ENCODE measurements at places on chromosomes 11 and 22. TPM values are rescaled to one million over a fixed set of nuclear protein-coding genes. Genes with fewer than 3 reads are reported as not detected.

DNA sequence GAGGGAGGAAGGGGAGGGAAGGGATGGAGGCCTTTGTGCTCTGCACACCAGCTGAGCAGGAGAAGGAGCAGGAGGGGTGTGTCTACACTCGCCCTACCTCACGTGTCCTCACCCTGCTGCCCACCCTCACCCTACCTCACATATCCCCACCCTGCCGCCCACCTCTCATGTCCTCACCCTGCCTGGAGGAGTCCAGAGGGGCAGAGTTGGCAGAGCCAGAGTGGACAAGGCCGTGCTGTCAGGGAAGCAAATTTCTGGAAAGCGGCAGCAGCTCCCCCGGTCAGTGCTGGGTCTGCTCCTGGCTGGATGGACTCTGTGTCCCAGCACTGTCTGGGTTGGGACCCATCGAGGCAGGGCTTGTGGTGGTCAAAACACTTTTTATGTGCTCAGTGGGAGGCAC lies 799.6 kb downstream of the BRD1 start:
- no peak for DNase-seq
- no peaks in the 10 kb centered on the region for H3K27me3 ChIP-seq
- H3K27ac ChIP-seq: no peak overlapping the region
- H3K4me3 ChIP-seq: no peak overlapping the region

Gene GRK3
- 6.3 TPM for total RNA-seq

- H3K27me3 ChIP-seq: no peaks in the 10 kb centered on the region
- H3K4me3 ChIP-seq: no peak overlapping the region
- DNase-seq: no peak
These were observed 353.5 kb downstream of the TBC1D22A start for GRCh38 chr22:47115921-47116320.

- no peak overlapping the region for H3K4me3 ChIP-seq
- H3K27ac ChIP-seq: no peak overlapping the region
- H3K27me3 ChIP-seq: no peaks in the 10 kb centered on the region
- H3K4me1 ChIP-seq: no peaks in the 10 kb centered on the region
These were observed 26.7 kb upstream of the PRSS23 start for GRCh38 chr11:86773513-86774252.

Gene HARBI1
- total RNA-seq: 7.2 TPM

DNA sequence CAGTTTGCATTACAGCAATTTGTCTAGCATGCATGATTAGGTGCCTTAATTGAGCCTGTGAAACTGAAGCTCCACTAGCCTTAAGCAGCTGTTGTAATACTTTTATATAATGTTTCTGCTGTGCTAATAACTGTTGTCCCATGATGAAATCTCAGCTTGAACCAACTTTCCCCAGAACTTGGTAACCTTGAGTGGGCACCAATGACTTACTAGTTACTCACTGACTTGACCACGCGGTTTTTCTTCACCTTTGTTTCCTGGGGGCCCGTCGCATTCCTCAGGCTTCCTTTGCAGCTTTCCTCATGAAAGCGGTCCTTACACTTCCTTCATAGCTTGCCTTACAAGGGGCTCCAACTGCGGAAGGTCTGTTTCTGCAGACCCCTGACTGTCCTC lies 11.2 kb upstream of the GLYATL1 start:
- H3K27ac ChIP-seq: no peak overlapping the region
- no peaks in the 10 kb centered on the region for H3K36me3 ChIP-seq
- no peak for DNase-seq
- H3K4me3 ChIP-seq: no peak overlapping the region
- 0 out of 2 replicates have a peak, but pooled peaks cover 3% of the 10 kb centered on the region for H3K27me3 ChIP-seq

DNA sequence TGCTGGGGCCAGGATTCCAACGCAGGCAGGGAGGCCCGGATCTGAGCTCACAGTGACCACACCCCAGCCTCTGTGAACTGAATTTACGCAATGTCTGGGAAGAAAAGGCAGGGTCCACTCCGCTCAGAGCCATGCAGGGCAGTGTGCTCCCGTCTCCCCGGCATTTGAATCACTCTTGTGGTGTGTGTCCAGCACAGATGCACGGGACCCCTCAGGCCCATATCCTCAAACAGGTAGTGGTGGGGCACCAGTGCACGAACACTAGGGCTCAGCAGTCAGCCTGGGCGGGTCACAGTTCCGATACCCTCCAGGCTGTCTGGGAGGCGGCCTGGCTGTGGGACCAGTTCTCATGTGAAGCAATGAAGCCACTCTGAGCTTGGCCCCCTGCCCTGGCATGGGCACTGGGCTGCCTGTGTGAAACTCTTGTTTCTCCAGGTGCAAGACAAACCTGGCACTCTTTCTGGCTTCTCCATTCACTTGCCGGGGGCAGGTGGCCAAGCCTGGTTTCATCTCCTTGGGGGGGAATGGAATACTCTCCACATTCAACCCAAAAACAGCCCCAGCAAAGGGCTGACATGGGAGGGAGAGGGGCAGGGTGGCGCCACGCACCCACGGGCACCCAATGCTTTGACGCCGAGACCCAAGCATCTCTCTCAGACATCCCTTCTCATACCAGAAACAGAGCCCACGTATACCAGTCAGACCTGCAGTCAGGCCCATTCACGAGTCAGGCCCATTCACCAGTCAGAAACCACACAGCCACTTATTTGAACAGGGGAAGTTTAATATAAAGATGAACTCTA lies 14.3 kb downstream of the DHCR7 start:
- H3K4me3 ChIP-seq: no peak overlapping the region
- no peaks in the 10 kb centered on the region for H3K36me3 ChIP-seq
- DNase-seq: no peak
- H3K27me3 ChIP-seq: no peaks in the 10 kb centered on the region
- H3K4me1 ChIP-seq: no peaks in the 10 kb centered on the region
- H3K27ac ChIP-seq: no peak overlapping the region

DNA sequence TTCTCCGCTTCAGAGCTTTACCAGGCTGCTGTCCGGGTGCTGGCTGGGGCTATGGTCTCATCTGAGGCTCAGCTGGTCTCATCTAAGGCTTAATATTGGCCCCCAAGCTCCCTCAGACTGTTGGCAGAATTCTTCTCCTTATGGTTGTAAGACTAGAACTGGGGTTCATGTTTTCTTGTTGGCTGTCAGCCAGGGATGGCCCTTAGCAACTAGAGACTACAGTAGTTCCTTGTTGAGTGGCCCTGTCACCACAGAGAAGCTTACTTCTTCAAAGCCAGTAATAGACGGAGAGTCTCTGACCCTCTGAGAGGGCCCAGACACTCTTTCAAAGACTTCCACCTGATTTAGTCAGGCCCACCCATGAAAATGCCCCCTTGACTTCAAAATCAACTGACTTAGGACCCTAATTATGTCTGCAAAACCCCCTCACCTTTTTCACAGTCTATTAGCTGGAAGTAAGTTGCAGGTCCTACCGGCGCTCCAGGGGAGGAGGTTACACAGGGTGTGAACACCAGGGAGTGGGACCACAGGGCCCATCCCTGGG lies 24.2 kb upstream of the TREH start:
- H3K27me3 ChIP-seq: no peaks in the 10 kb centered on the region
- H3K4me3 ChIP-seq: no peak overlapping the region
- H3K4me1 ChIP-seq: no peaks in the 10 kb centered on the region

DNA sequence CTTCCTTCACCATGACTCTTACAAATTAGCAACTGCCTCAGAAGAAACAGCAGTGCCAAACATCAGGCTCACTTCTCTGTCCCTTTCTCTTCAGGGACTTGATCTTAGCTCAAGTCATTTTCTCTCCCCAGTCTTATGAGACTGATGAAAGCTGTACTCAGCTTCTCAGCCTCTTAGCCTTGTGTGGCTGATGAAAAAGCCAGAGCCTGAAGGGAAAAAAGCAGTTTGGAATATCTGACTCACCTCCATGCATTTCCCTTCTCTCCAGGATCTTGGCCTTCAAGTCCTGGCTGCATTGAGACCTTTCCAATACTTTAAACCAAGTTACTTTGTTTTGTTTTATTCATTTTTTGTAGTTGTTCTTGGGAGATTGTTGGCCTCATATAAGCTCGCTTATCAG lies 195.9 kb downstream of the SPON1 start:
- H3K36me3 ChIP-seq: no peaks in the 10 kb centered on the region
- H3K27ac ChIP-seq: no peak overlapping the region
- no peaks in the 10 kb centered on the region for H3K4me1 ChIP-seq
- no peaks in the 10 kb centered on the region for H3K27me3 ChIP-seq
- no peak overlapping the region for H3K4me3 ChIP-seq

Gene KCNC1
- total RNA-seq: not detected

- peaks cover 36% of the 10 kb centered on the region for H3K4me1 ChIP-seq
- H3K27me3 ChIP-seq: no peaks in the 10 kb centered on the region
- no peak overlapping the region for H3K27ac ChIP-seq
- peaks cover 63% of the 10 kb centered on the region for H3K36me3 ChIP-seq
- no peak for DNase-seq
These were observed 23.7 kb downstream of the SNU13 start for GRCh38 chr22:41664951-41665350.

DNA sequence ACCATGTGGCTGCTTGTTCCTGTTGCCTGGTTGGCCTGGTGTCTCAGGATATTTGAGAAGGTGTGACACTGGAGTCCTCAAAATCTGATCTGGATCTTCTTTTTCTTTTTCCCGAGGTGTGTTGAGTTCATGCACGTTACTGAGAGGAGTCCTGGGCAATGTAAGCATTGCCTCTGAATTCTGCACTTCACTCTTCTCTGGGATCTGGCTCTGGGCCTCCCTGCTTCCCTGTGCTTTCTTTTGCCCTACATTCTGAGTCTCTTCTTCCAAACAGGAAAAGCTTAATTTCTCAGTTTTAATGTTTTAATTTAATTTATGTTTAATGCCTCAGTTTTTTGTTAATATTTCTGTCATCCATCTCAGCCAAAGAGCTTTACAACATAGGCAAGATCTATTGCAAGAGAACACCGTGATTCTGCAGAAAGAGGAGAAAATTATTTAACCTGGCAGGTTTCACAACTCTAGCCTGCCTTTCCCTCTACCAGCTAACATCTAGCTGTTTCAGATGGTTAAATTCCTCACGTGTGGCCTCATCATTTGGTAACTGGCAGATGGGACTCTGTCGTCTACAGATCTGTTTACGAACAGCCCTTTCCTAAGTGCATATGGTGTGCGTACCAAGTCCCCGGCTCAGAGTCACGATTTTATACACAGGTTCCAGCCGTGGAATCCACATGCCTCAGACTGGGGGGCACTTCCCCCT lies 24.7 kb downstream of the LDLRAD3 start:
- H3K27me3 ChIP-seq: no peaks in the 10 kb centered on the region
- DNase-seq: no peak
- H3K36me3 ChIP-seq: no peaks in the 10 kb centered on the region

Gene DBX1
- not detected for total RNA-seq

GRCh38 chr11:26851696-26852095 lies 129.8 kb upstream of the SLC5A12 start:
- no peaks in the 10 kb centered on the region for H3K27me3 ChIP-seq
- H3K36me3 ChIP-seq: no peaks in the 10 kb centered on the region
- DNase-seq: no peak
- H3K4me3 ChIP-seq: no peak overlapping the region
- no peaks in the 10 kb centered on the region for H3K4me1 ChIP-seq

- H3K36me3 ChIP-seq: no peaks in the 10 kb centered on the region
- no peak overlapping the region for H3K27ac ChIP-seq
- H3K4me3 ChIP-seq: no peak overlapping the region
- H3K27me3 ChIP-seq: no peaks in the 10 kb centered on the region
- no peak for DNase-seq
These were observed 52.4 kb downstream of the C11orf65 start for GRCh38 chr11:108414958-108415357.

DNA sequence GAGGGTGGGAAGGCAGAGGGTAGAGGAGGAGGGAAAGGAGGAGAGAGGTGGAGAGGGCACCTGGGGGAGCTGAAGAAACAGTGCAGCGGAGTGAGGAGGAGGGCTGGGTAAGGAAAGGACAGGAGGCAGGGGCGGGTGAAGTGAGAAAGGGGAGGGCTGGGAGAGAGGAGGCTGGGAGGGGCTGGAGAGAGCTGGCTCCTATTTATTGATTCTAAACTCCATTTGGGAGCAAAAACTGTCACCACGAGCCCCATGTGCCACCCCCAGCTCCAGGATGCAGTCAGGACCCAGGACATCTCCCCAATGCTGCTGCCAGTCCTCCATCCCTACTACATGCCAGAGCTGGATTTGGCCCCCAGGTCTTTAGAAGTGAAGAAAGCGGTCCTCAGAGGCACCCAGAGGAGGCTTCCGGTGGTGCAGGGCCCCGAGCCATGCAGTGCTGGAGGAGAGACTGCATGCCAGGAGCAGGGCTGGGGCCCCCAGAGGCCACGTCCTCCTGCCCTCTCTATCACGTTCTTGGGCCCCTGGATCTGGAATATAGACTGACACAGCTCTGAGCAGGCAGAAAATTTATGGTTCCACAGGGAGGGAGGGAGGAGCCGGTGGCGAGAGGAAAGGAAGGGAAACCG lies 53.7 kb downstream of the SLC22A12 start:
- H3K27ac ChIP-seq: no peak overlapping the region
- H3K36me3 ChIP-seq: no peaks in the 10 kb centered on the region
- no peak for DNase-seq
- peaks cover 81% of the 10 kb centered on the region for H3K27me3 ChIP-seq
- no peaks in the 10 kb centered on the region for H3K4me1 ChIP-seq
